Activated CD8-positive, alpha-beta memory T cell treated with anti-CD3 and anti-CD28 coated beads for 4 hours (primary cell): ENCODE measurements at places on chromosomes 13 and 19.

GRCh38 chr13:101453784-101454201 is 1.3 kb downstream of the ITGBL1 start:
- DNase-seq: no peak

- DNase-seq: peak; percentile 47
Measured at GRCh38 chr19:16283210-16284061, 41.2 kb upstream of the KLF2 start.

GRCh38 chr19:39968789-39969188 is 2.2 kb upstream of the PSMC4 start:
- no peak for DNase-seq

DNA sequence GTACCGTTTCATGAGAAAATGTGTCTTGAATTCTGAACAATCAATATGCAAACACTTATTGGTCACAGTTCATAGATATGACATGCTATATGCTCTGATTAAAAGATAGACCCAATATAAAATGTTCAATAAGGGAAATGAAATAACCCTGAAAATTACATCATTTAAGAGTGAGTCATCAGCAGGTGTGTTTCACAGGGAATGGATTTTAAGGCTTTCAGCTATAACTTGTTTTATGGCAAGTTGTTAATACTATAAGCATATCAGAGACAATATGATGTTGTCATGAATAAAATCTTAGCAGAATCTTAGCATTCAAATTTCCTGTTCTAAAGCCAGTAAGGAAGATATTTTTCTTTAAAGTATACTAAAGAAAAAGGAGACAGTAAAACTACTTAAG is 483.4 kb upstream of the PCDH9 start:
- no peak for DNase-seq

DNA sequence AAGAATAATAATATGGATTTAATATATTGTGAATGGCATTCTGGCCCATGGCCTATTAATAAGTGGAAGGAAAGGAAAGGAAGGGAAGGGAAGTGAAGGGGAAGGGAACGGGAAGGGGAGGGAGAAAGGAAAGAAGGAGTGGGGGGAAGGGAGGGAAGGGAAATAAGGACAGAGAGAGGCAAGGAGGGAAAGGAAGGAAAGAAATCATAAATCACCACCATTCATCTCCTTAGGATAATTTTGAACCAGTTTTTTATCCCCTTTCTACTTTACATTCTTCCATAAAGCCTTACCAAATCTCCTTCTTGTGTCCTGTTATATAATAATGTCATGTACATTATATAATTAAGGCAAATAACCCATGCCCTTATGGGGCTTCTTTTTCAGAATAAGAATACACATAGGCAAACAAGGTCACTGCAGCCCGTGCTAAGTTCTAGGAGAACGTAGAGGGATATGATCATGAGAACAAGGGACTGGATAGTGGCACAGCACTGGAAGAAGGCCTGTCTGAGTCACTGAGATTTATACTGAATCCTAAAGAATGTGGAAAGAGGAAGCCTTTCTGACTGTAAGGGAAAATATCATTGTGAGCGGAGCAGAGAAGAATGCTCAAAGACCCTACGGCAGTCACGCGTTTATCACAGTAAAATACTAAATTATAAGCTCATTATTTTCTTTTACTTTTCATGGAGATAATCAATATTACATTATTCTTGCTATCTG is 444.5 kb upstream of the GPC6 start:
- DNase-seq: no peak

DNA sequence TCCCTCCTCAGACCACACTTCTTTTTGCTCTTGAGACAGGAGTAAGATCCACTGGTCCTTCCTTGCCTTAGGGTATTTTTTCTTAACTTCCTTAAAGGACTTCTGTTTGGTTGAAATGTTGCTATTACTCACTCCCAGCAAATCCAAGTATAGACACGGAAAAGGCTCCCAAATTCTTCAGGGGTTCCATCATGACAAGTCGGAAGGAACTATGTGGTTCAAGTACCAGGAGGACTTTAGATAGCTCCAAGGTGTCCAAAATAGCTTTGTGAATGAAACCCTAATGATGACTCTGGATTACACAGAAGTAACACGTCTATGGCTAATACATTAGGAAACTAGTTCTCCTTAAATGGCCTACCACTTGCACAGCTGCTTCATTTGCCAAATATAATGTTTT is 238.7 kb downstream of the KCTD12 start:
- no peak for DNase-seq

DNA sequence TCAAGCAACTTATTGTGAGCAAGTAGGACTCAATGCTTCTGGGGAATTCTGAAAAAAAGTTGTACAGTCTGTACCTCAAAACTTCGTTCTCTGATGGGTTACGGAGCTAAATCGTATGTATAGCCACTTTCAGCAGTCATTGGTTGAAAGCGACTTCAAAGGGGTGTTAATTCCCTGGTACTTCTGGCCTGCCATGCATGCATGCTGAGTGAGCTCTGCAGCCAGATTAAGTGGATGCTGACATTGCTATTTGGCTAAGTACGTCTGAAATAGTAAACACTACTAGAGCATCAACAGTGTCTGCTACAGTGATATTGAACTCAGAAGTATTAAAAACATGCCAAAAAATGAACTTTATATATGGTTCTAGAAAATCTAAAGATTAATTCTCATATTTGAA is 1183.1 kb upstream of the PCDH20 start:
- no peak for DNase-seq
